NCI-H446 (cell line): ENCODE measurements at places on chromosomes 6 and 20.

DNA sequence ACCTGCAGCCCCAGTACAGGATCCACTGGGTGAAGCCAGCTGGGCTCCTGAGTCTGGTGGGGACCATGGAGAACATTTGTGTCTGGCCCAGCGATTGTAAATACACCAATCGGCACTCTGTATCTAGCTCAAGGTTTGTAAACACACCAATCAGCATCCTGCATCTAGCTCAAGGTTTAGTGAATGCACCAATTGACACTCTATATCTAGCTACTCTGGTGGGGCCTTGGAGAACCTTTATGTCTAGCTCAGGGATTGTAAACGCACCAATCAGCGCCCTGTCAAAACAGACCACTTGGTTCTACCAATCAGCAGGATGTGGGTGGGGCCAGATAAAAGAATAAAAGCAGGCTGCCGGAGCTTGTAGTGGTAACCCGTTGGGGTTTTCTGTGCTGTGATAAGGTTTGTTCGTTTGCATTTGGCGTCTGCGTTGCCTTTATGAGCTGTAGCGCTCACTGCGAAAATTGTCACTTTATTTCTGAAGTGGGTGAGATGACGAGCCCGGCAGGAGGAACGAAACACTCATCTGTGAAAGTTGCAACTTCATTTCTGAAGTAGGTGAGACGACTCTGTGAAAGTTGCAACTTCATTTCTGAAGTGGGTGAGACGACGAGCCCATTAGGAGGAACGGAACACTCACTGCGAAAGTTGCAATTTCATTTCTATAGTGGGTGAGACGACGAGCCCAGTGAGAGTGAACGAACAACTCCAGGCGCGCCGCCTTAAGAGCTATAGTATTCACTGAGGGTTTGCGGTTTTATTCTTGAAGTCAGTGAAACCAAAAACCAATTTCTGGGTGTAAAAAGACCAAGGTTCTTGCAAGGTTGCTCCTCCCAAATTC, 31.1 kb downstream of the SERPINB6 start:
- no peak for DNase-seq

GRCh38 chr6:160374836-160375560, 26.8 kb downstream of the SLC22A3 start:
- DNase-seq, result no peak

DNA sequence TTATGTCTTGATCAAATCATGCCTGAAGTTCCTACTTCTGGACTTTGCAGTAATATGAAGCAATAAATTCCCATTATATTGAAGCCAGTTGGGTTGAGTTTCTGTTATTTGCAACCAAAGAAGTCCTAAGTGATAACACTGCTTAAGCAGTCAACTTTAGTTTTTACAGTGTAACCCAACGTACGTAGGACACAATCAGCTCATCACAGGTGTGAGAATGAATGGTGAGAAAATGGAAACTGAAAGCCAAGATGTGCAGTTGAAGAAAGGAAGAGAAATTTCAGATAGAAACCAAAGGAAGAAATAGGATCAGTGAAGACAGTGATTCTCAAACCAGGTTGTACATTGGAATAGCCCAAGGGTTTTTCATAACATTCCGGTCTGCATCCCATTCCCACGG, 211.4 kb upstream of the ZFP64 start:
- DNase-seq, result no peak

GRCh38 chr6:35209081-35209480, 4.7 kb upstream of the SCUBE3 start:
- no peak for DNase-seq

GRCh38 chr6:75446241-75446880, 47.2 kb downstream of the FILIP1 start:
- DNase-seq, result no peak

- DNase-seq, result no peak
Observed at GRCh38 chr6:119447921-119448320, 98.4 kb upstream of the MAN1A1 start.

- DNase-seq, result peak; percentile 76
Observed at GRCh38 chr20:60565083-60565482, 606.9 kb downstream of the CDH26 start.

DNA sequence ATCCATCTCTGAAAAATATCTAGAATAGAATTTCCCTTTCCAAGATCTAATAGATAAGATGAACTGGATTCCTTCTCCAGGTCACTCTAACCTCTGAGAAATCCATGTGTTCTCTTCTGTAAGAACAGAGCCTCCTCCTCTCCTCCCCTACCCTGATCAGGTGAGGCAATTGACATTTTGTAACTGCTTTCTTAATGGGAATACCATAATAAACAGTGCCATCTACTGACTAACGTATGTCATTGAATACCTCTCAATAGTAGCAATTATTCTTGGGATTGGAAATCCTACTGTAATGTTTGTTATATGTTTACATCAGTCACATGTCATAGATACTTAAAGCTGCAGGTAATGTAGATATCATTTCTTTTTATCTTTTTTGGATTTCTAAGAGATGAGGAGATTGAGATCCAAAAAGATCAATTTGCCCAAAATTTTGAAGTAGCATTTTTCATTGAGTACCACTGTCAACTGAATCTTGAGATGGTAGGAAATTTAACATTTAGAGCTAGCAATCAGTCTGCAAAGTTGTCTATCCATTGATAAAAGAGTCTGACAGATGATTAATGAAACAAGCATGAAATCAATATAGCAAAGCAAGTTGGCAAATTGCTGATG, 365.8 kb upstream of the HSF2 start:
- peak; percentile 14 for DNase-seq

DNA sequence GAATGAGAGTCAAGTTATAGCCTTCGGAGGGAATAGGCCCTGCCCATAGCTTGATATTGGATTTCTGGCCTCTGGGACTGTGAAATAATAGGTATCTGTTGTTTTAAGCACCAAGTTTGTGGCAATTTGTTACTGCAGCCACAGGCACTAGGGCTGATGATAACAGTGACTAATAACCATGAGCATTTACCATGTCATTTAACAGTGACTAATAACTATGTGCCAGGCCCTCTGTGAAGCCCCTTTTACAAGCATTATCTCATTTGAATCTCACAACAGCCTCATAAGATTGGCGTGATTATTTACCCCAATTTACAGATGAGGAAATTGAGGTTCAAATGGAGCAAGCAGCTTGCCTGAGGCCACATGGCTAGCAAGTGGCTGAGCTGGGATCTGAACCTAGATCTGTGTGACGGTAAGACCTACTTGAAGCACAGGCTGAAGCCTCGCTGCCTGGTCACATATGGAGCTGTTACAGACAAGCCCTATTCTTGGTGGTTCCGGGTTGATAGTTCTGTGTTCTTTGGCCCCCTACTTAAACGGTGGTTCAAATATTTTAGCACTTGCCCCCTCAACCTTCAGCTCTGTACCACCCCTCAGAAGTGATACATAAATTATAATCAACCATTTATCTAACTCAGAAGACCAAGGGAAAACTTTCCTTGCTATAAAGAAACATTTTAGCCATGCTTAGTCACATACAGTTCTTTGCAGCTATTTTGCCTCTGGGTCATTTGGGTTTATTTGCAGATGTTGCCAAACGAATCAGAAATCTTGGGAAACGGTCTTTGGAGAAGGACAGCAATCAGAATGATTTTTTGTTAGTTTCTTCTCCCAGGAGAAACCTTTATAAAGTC, 98.3 kb downstream of the ELOVL5 start:
- no peak for DNase-seq

DNA sequence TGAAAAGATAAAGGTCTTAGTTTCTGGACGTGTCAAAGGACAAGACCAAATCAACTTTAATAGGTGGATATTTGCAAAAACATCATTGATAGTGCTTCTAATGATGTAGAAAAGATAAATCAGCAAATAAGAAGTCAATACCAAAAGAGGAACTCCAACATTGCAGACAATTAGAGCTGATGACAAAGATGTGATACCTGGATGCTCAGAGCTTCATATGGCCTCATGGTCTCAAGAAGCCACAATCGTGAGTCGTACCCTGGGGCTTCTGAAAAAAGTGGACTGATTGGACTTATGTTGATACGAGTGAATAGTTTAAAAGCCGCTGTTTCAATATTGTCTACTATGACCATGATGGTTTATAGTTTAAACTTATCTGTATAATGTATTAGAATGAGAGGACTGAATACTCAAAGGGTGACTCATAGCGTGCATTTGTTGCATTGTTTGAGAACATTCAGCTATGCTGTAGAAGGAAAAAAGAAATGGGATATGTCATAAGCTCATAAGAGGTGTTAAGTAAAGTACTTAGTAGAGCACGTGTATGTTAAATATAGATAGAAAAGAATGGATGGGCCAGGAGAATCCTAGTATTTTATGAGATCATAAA, 54.6 kb upstream of the RIPOR2 start:
- no peak for DNase-seq

DNA sequence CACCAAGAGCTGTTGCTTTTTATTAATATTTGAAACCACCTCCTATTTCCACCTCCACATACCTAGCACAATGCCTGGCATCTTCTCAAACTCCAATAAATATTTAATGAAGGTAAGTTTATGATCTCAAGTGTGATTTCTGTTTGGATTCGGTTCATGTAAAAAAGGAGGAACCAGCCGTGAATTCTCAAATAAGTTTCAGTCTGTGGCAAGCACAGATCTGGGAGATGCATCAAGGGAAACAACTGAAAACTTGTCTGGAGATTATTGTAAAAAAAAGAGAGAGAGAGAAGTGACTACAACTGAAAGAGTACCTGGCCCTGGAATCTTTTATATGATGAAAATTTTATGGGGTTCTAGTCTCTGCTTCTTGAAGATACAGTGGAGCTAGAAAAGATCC, 52.8 kb upstream of the PNRC1 start:
- DNase-seq, result no peak

GRCh38 chr20:16167423-16168130, 405.7 kb downstream of the KIF16B start:
- DNase-seq, result no peak

- no peak for DNase-seq
Observed at GRCh38 chr20:17029698-17030097, 197.1 kb upstream of the PCSK2 start.

- DNase-seq, result no peak
Observed at GRCh38 chr20:6121504-6121903, 1.3 kb downstream of the FERMT1 start.

- DNase-seq, result no peak
Observed at GRCh38 chr20:34542439-34542838, 16.1 kb upstream of the MAP1LC3A start.

GRCh38 chr6:159819932-159820640, 20.0 kb downstream of the PNLDC1 start:
- DNase-seq, result no peak

GRCh38 chr6:139778106-139778505, 403.7 kb upstream of the CITED2 start:
- no peak for DNase-seq

GRCh38 chr6:22250486-22250885, 46.4 kb downstream of the PRL start:
- DNase-seq, result no peak

GRCh38 chr20:34215711-34216381, 25.4 kb upstream of the ASIP start:
- peak; percentile 7 for DNase-seq

DNA sequence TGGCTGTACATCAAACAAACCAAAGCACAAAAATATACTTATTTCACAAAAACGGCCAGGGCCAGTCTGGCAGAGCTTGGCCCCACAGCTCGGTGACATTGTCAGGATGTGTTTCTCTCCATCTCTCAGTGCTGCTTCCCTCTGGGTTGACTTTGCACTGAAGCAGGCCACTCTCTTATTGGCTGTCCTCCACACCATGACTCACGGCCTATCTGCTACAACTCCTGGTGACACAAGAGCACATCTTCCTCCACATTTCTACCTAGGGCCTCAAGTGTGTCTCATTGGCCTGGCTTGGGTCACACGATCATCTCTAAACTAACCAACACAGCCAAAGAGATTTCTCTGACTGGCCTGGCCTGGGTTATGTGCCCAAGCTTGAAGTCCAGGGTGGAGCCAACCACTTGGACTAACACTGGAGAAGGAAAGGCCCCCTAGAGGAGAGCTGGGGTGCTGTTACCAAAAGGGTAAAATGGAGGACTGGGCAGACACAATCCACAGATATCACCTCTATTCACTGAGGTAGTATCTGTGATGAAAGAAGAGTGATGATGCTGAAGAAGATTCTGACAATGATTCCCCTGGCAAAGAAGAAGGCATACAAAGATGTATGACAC, 159.8 kb upstream of the TSHZ2 start:
- DNase-seq, result no peak

- peak; percentile 42 for DNase-seq
Observed at GRCh38 chr6:164108869-164109769, 694.6 kb downstream of the QKI start.

GRCh38 chr6:14166839-14167238, 49.3 kb downstream of the CD83 start:
- no peak for DNase-seq

GRCh38 chr6:168828800-168829199, 387.8 kb downstream of the SMOC2 start:
- no peak for DNase-seq

DNA sequence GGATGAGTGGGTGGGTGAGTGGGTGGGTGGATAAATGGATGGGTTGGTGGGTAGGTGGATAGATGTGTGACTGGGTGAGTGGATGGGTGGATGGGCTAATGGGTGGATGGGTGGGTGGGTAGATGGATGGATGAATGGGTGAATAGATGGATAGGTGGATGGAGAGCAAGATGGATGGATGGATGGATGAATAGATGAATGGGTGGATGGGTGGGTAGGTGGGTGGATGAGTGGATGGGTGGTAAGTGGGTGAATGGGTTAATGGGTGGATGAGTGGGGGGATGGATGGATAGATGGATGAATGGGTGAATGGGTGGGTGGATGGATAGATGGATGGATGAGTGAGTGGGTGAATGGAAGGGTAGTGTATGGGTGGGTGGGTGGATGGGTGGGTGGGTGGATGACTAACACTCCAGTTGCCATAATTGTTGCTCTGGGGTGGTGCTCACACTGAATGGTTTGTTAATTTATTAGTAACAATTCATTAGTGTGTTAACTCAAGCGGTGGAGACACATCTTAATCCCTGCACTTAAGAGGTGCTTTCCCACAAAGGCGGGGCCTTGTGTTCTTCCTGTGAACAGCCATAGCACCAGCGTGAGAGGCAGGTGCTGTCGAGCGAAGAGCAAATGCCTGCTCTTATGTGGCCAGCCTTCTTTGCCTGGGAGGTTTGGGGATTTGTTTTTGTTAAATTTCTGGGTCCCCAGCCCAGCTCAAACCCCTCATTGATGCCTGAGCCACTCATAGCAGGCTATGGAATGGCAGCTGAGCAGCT, 4.9 kb upstream of the APCDD1L start:
- no peak for DNase-seq

- no peak for DNase-seq
Observed at GRCh38 chr20:44051661-44052000, 135.4 kb downstream of the JPH2 start.

- no peak for DNase-seq
Observed at GRCh38 chr6:157761331-157761921, 61.6 kb upstream of the SNX9 start.

- no peak for DNase-seq
Observed at GRCh38 chr6:29629571-29629970, 3.4 kb downstream of the GABBR1 start.
